HFF-Myc (cell line): ENCODE measurements at places on chromosomes 11 and 22.

DNA sequence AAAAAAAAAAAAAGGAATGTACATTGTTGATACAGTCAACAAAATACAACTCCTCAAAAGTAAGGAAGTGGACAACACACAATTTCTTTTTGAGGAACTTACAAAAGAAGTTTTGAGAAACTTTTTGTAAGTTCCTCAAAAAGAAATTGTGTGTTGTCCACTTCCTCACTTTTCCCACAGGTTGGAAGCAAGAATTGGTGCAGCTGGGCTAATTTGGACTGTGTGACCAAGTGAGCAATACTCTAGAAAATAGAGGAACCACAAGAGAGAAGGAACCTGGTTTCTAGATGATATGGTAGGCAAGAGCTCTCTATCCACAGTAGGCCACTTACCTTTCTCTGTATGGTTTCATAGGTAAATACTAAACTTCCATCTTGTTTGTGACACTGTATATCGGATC is 1053.8 kb downstream of the LRRC4C start:
- DNase-seq: no peak

GRCh38 chr11:126284829-126285228 is 1.9 kb downstream of the TIRAP start:
- peak; percentile 95 for DNase-seq

DNA sequence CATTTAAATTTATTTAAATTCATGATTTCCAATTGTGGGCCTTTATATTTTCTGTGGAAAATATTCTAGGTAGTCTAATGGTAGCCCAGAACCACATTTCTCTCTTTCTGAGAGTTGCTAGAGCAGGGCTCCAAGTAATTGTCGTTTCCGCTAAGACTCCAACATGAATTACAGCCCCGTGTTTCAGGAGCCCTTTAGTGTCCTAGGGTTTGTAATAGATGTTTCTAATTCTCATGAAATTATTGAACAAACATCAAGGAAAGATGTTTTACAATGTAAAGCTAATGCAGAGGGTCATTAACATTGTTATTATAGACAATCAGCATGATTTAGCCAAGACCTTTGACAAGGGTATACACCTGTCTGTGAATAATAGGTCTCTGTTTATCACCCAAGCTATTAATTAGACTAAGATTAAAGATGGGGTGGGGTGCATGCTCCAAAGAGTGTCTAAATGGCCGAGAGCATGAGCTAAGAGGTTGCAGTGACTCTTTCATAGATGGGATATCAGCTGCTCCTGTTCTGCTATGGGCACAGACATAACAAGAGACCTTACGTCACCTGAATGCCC is 81.8 kb upstream of the NTM start:
- DNase-seq: no peak

DNA sequence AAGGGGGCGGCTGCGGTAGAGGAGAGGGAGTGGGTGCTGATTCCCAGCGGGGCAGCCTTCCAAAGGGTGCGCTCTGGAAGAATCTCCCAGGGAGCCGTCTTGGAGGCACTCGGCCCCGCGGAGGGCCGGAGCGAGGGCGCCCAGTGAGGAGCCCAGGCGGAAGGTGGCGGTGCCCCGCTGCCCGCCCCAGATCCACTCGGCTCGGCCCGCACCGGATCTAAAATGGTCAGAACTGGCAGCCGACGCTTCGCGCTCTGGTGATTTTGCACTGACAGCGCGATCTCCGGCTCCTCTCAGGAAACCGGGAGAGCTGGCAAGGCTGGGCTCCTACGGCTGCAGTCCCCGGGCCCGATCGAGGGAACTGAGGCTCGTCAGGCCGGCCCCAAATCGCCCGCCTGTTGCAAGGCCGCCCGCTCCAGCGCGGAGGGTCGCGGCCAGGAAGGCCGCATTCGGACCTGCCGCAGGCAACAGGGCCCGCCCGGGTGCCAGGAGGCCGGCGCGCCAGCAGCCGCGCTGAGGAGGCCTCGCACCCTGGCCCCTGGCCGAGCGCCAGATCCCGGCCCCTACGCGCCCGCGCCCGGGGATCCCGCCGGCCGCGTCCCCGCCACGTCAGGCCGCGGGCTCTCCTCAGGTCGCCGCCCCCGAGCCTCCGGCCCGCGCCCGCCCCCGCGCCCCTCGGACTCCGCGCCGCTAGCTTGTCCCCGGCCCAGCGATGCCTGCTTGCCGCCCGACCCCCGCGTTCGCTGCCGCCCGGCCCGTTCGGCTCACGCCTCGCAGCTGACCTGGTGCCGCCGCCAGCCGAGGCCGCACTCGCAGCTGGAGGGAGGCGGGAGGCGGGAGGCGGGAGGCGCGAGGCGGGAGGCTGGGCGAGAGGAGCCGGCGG is at the start of gene KLHL22:
Gene KLHL22, minus strand, starts transcription at position 818 of the 883 bp plus-strand sequence. CDS start 6,584 bp downstream, outside the sequence.
- no peak for DNase-seq

- DNase-seq: no peak
Measured at GRCh38 chr22:19884954-19885751, 30.5 kb upstream of the GNB1L start.

DNA sequence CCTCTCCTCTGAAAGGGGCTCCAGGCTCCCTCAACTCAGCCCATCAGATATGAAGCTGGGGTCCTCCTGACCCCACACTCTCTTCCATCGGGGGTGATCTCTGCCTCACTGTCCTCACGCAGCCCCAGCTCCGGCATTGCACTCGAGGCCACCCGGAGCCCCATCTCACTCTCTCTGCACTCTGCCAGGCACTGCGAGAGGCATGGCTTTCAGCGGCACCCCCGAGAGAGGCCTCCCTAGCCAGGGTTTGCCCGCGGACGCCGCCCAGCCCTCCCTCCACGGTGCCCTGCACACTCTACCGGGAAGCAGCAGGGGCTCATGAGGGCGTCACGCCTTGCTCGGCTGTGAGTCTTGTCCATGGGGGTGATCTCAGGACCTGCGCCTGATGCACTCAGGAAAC is 436.2 kb downstream of the BRD1 start:
- DNase-seq: no peak

GRCh38 chr11:119626871-119627270 is 102.1 kb downstream of the NECTIN1 start:
- no peak for DNase-seq

DNA sequence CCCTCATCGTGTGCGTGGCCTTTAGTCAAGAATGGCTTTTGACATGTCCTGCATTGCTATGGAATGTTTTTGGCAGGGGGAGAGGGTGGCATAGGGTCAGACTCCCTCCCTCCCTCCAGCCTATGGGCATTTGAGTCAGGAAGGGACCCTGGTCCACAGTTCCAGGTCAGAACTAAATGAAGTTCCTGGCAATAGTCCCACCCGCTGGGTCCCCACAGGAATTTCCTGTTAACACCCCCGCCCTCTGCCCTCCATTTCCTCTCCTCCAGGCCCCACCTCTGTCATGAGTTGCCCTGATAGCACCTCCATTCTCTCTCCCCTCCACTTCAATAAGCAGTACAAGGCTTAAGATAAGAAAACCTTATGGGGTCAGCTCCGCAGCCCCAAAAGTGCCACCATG is 40.8 kb upstream of the LMO2 start:
- no peak for DNase-seq

DNA sequence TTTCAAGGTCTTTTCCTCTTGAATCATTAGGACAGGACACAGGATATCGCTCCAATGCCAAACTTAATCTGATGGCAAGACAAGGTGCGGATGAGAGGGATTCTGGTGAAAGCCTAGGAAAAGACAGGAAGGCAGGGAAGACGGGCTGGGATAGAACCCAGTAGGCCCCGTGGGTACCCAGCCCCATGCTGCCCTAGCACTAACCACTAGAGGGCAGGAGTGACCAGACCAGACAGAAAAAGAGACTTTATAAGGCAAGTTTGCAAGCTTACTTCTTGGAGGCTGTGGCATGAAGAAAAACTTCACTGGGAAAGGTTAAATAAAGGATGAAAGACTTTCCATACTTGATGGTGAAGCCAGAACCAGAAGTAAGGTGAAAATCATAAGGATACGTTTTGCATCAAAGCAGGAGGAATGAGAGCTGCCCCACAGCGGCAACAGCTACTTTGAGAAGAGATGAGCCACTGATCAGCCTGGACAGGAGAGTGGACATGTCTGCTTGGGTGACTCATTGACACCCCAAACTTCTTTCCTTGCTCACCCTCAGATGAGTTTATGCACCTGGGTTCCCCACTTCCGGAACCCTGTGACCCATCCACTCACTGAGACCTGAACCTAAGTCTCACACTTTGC is 39.8 kb downstream of the SYN3 start:
- DNase-seq: peak; percentile 14

DNA sequence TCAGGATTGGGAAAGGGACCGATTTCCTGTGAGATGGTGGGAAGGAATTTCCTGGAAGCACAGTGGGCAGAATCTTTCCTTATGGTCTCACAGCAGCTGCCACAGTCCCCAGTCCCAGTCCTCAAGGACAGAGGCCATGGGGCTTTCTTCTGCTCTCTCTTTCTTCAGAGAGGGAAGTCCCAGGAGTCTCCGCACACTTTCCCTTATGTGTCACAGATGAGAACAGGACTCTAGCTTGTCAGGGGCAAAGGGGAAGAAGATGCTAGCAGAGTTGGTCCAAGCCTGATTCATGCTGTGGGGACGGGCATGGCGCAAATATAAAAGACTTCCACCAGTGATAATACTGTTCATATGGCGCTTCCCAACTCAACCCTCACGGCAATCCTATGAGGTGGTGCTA is 7.5 kb upstream of the PPFIA1 start:
- no peak for DNase-seq

GRCh38 chr11:118209033-118209432 is 15.8 kb downstream of the JAML start:
- no peak for DNase-seq

GRCh38 chr22:37208401-37209139 is 3.7 kb downstream of the SSTR3 start:
- no peak for DNase-seq

DNA sequence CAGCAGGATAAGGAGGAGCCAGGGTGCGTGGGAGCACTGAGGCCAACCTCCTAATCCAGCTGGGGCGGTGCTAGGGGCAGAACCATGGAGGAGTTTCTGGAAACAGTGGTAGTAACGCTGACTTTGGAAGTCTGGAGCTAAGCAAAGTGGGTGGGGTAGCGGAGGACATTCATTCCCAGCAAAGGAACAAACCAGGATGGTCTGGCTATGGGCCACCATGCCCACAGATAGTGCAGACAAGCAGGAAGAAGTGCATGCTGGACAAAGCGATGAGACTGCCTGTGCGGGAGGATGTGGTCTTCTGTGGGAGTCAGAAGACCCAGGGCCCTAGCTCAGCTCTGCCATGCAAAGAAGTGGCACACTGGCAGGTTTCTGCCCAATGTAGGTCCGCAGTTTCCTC is 71.6 kb upstream of the CSNK2A3 start:
- DNase-seq: no peak

- DNase-seq: no peak
Measured at GRCh38 chr11:115452241-115452640, 52.0 kb downstream of the CADM1 start.

GRCh38 chr11:12172493-12173013 is 62.2 kb downstream of the MICAL2 start:
- no peak for DNase-seq

DNA sequence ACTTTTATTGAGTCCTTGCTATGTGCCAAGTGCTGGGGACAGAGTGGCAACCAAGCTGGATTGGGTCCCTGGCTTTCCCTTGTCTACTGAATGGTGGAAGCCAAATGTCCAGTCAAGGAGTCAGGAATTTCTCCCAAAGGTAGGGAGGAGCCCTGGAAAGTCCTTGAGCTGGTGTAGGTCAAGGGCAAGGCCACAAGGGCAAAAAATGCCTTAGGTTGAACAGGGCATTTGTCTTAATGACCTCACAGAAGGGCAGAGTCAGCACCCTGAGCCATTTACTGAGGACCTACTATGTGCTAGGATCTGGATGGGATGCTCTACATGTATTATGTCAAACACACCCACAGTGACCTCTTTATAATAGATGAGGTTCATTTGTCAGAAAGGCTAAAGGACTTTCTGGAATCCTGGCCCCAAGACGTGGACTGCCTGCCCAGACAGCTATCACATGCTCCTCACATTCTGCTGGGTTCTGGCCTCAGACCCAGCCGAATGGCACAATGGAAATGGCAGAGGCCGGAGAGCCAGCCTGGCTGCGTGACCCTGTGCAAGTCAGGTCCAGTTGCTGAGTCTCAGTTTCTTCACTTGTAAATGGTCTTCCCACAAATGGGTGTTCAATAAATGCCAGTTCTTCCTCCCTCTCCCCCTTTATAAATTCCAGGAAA is 17.7 kb downstream of the MOGAT2 start:
- no peak for DNase-seq

- no peak for DNase-seq
Measured at GRCh38 chr11:85752890-85753581, 57.9 kb downstream of the SYTL2 start.

DNA sequence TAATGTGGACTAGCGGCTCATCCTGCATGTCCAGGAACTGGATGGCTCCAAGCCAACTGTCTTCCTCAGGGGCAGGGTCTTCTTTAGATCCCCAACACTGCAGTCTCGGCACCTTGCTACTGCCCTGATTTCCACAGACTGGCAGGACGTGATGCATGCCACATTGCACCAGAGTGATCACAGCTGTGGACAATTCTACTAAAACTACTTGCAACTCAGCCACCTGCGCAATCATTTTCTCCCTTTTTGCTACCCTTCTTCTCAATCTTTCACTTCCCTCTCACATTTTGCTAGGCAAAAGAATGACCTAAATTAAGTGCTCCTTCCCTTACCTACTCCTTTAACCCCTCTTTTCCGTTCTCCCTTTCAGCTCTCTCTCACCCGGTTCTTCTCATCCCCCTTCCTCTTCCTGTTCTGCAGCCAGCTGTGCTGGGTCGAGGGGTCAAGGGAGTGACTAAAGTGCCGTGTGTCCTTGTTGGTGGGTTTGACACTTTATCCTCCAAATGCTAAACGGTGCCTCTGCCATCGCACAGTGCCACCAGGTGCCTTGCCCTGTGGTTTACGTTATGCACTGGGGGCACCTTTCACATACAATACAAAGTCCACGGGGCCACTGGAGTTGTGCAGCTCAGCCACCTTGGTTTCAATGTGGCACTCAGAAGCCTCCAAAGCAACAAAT is 11.5 kb upstream of the PEX26 start:
- DNase-seq: no peak

DNA sequence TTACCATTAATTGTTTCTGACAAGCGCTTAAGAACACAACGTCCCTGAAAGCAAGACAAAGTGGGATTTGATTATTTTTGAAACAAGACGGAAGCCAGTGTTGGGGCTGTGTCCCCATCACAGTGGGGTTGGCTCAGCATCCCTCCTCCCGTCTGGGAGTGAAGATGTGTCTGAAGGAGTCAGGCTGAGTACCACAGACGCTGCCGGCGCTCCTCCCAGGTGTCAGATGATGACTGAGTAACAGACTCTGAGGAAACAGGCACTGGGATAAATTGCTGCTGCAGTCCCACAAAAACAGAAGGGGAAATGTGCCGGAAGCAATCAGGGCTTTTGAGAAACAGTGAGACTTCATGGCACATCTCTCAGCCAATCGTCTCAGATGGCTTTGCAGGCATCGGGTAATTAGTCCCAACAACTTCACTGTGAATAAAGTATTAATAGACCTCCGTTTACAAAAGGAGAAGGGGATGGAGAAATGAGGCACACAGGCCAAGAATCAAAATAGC is 266.7 kb downstream of the OPCML start:
- DNase-seq: no peak

DNA sequence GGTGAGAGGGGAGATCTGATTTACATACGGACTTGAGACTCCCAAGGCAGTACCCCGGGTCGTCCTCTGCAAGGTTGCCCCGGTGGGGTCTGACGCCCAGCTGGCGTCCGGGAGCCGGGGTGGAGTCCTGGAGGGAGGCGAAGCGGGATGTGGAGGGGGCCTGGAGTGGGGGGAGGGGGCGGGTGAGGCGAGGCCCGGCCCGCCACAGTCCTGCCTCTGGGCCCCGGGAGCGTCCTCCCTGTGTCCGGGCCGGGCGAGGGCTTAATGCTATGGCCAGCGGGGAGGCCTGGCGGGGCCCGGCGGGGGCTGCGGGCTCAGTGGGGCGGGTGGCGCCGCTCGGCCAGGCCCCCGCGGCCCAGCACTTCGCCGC is 2.4 kb upstream of the MYBPC3 start:
- no peak for DNase-seq
